Lung (tissue), 17 donors: ENCODE measurements at places on chromosomes 7 and 10.

DNA sequence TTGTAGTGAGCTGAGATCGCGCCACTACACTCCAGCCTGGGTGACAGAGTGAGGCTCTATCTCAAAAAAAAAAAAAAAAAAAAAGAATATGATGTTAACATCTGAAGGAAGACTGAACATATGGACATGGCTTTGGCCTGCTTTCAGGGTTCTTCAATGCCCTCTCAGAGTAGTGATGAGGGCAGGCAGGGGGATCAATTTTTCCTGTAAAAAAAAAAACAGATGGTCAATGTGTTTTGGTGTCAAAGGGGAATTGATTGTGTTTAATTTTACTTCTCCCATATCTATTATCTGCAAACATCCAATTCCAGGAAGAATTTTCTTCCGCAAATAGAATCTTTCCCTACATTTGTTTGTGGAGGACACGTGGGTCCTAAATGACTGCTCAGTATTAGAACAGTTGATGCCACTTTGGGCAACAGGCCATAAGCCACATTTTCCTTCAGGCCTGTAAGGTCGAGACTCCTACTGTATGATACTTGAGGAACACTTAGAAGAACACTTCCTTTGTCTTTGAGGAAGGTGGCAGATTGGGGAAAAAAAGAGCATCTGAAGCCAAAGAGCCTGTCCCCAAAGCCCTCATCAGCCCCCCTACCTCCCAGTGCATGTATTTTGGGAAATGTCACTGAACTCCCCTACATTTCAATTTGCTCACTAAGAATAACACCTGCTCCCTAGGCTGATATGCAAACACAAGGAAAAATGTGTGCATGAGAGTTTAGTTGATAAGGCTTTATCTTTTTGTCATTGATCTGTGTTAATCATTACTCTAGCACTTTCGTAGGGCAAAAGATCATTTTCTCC is 28.3 kb downstream of the MGAM2 start:
- no peak for DNase-seq

- no peak for DNase-seq
Observed at GRCh38 chr7:25665903-25666670, 437.8 kb upstream of the NPVF start.

DNA sequence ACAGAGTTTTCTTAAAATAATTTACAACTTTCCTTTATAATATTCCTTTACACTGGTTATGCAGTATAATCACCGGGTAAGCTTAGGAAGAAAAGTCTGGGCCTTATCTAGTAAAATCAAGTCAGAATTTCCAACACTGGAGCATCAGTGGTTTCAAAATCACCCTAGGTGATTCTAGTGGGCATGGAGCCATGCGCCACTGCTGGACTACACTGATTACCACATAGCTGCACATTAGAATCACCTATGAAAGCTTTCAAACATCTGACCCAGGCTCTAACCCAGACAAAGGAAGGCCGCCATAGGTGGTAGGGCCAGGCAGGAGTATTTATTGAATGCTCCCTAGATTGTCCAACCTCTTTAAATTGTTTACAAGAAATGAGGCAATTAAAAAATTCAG is 52.0 kb downstream of the NSUN6 start:
- DNase-seq: no peak

- DNase-seq: no peak
Observed at GRCh38 chr7:114879554-114879953, 42.3 kb upstream of the MDFIC start.

DNA sequence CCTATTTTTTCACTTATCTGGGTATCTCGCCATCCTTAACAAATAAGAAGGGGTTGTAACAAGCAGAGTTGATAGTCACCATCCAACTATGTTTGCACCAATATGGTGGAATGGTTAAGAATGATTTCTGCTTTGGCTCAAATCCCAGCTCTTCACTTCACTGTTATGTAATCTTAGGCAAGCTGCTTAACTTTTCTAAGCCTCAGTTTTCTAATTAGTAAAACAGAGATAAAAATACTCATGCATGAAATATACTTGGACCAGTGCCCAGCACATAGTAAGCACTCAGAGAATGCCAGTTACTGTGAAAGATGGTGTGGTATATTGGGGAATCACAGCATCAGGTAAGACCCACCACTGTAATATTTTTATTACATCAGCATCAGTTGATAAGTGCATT is 33.6 kb downstream of the ABCB1 start:
- DNase-seq: no peak

DNA sequence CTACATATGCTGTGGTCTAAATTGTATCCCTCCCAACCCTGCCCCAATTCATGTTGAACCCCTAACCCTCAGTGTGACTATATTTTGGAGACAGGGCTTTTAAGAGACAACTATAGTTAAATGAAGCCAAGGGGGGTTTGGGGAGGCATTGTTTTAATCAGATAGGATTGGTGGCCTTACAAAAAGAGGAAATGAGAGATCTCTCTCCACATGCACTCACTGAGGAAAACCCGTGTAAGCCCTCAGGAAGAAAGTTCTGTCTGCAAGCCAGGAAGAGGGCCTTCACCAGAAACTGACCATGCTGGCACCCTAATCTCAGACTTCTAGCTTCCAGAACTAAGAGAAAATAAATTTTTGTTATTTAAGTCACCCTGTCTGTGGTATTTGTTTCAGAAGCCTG is 276.7 kb downstream of the KIF20B start:
- no peak for DNase-seq

DNA sequence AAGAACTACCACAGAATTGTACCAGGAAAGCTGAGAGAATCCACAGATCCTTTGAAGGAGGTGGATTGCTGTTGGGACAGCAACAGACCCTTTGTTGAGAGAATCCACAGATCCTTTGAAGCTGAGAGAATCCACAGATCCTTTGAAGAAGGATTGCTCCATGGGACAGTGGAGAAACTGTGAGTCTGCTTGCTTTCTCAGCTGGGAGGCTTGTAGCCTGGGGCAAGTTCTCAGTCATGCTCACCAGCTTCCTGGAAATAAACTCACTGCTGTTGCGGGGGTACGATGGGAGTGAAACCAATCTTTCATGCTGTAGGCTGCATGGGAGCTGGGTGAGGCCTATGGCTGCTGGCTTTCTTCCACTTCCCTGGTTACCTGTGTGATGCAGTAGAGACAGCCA is 106.3 kb downstream of the C7orf25 start:
- no peak for DNase-seq

- DNase-seq: no peak
Observed at GRCh38 chr7:66880053-66880452, 41.0 kb upstream of the TMEM248 start.

DNA sequence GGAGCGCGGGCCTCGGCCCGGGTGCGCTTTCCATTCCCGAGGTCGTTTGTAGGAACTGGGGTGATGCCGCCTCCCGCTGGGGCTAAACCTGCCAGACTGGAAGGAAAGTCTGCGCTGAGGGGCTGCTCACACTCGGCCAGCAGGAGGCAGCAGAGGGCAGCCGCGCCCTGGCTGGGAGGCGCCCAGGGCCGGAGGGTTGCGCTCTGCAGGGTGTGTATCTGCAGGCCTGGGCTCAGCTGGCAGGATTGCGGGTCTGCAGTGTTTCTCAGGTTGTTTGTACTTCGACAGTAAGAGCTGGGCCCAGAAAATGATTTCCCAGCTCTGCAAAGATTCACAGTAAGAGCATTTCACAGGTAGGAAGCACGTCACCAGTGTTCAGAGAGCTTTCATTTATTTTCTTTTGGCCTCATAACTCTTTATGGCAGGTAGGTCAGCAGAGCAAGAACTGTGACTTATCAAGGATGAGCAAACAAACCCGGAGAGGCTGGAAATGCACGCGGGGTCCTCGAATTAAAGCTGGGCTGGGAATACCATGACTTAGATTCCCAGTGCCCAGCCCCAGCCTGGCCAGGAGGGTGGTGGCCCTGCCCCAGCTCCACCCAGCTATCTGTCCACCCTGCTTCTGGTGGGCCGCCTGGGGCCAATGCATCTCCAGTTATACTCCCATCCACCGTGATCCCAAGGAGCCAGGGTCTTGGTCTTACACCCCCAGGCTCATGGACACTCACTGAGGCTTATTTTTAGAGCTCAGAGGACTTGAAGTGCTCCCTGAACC is 15.2 kb upstream of the PPP2R2D start:
- DNase-seq: peak; percentile 62
